ENCODE measurements at places on chromosomes 2 and 18.

GRCh38 chr2:6937582-6937981 lies 20.4 kb downstream of the RNF144A start:
- no peak for DNase-seq

DNA sequence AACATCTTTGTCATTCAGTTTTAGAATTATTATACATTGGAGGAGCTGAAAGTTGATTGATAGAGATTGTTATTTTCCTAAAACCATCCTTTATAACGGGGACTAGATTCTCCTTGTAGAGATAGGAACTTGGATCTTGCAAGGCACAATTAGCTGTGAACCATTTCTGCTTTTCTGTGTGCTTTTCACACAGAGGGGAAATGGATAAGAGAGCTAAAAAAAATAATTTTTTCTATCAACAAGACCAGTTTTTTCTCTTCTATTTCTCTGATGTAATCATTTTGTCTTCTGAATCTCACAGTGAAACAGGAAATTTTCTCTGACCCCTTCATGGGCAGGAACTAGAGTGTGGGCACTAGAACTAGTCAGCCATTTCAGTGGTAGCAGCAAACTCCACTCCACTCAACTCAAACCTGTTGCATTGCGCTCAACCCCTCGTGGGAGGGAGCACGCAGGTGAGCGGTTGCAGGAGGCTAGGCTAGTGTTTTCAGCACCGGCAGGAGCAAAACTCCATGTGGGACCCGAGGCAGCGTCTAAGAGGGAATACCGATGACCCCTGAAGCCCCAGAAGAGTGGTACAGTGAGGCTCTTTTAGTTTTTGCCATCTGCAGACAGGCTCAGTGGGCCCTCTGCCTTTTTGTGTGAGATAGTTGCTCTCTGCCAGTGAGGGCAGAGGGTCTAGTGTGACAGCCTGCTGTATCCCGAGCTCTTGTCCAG lies 24.0 kb upstream of the SLC39A10 start:
- no peak for DNase-seq

GRCh38 chr18:12699747-12700146 lies 2.8 kb downstream of the CEP76 start:
- no peak for DNase-seq

DNA sequence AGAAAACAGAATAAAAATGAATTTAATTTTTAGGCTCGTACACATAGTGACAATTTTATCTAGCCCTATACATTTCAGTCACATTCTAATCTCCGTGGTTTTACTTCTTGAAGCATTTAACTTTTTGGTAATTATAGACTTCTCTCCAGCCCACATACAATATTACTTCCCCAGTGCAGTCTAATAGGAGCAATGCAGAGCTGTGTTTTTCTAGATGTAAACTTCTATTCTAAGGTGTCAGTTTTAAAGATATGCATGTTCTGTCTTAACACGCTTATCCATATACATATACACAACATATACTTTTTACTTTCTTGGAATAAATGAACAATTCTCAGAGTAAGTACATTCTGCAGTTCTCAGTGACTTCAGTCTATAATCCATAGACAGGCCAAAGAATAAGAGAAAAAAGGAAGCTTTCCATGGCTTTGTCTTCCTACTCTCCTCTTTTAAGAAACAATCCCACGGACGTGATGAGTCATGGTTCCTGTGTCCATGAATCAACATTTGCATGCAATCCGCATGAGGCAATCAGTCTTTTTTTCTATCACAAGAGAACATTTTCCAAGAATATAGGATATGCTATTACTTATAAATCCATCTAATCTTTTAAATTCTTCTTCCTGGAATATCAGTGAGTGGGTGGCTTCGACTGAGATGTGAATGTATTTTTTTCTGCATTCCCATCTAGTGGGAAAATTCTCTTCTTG lies 42.8 kb downstream of the CCDC102B start:
- DNase-seq: no peak

DNA sequence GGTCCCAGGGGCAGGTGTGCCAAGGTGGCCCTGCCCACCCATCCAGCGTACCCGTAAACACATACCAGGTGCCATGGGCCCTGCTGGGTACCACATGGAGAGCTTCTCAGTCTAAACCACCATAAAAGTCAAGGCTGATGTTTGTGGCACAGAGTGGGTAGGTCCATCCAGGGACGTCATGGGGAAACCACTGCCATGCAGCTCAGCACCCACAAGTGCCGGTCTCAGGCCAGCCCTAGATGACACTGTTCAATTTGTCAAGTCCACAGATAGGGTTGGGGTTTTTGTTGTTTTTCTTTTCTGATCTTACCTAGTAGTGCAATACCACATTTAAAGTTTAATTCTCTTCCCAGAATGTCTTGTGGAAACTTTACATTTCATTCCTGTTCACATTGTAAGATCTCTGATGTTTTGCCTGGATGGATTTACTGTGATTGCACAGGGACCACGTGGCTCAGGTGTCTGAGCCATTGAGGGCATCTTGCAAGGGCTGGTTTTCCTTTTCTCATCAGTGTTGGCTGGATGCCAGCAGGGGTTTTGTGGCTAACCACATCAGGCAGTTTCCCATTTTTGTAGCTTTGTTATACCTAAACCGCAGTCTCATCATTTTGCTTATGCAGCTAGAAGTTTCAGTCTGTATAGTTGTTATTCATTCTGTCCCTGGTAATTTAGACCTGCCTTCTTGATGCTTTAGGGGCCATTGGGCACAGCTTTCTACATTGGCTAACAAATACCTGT lies 64.7 kb downstream of the STK25 start:
- DNase-seq: peak; percentile 71

DNA sequence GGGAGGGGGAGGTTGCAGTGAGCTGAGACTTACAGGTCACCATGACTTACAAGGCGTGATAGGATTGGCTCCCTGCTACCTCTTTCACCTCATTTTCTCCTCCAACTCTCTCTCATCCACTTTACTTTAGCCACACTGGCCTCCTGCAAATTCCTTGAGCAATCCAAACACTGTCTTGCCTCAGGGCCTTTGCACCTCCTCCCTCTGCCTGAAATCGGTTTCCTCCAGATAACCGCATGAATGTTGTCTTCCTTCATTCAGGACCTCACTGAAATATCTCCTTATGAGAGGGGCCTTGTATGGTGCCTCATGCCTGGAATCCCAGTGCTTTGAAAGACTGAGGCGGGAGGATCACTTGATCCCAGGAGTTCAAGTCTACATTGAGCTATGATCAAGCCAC lies 21.8 kb downstream of the WNT10A start:
- DNase-seq: no peak

GRCh38 chr2:142725386-142725785 lies 152.1 kb upstream of the KYNU start:
- no peak for DNase-seq

DNA sequence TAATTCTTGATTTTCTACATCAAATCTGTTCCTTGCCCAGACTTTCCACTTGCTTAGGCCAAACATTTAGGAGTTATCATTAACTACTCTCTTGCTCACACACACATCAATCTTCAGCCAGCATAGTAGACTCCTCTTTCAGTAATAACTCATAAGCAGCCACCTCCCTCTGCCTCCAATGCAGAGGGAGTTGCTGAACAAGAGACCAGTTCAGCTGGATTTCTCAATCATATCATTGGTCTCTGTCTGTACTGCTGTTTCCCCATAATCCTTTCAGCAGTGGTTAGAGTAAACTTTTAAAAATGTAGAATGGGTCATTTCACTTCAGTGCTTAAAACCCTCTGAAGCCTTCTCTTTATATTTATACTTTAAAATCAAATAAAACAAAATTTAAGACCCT lies 112.9 kb downstream of the SLC39A10 start:
- no peak for DNase-seq

GRCh38 chr18:43961722-43962121 lies 684.4 kb upstream of the SYT4 start:
- DNase-seq: peak; percentile 7

GRCh38 chr2:228197504-228197903 lies 16.0 kb upstream of the SPHKAP start:
- DNase-seq: no peak

DNA sequence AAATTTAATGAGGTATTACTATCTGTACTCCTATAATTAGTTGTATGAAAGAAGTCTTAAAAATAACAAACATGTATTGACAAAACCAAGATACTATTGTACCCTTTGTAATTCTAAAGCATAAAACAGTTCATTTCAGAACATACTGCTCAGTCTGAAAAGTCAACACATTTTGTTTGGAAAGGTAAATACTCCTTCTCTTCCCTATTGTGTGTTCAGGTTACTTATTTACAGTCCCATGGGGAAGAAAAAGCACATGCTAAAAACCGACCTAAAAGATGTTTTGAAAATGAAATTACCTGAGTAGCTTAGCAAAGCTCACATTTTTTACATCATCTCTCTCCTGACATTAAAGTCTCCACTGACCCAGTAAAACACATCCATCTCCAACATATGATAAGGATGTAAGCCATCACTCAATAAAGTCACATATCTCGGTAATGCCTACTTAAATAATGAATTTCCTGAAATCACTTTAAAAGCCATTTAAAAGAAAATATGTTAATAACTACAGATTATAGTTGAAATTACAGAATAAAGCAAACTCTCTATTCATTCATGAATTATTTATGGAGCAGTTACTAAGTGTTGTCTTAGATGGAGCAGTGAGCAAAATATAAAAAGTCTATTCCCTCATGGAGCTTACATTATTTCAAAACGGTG lies 75.6 kb upstream of the FZD5 start:
- DNase-seq: no peak
